ENCODE measurements at places on chromosomes 1 and 21.
A peak's percentile ranks its signal among the peaks of the same experiment; 100 is the strongest.

GRCh38 chr1:67719329-67720196 lies 34.6 kb downstream of the GADD45A start:
- DNase-seq: no peak

- no peak for DNase-seq
Measured at GRCh38 chr1:179825206-179825605, 52.4 kb downstream of the TOR1AIP2 start.

DNA sequence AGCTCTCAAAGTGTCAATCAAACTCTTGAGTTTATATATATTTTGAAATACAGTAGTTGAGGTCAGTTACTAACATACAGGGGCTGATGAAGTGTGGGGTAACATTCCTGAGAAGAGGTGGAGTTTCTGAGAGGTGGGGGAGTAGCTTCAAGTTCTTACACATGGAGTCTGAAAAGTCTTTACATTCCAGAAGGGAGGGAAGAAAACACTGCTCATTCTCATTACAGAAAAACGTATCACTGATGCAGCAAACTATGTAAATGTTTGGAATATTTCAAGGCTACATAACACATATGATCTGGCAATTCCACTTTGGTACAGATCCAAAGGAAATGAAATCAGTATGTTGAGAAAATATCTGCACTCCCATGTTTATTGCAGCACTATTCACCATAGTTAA lies 1065.8 kb upstream of the B3GALT2 start:
- no peak for DNase-seq

DNA sequence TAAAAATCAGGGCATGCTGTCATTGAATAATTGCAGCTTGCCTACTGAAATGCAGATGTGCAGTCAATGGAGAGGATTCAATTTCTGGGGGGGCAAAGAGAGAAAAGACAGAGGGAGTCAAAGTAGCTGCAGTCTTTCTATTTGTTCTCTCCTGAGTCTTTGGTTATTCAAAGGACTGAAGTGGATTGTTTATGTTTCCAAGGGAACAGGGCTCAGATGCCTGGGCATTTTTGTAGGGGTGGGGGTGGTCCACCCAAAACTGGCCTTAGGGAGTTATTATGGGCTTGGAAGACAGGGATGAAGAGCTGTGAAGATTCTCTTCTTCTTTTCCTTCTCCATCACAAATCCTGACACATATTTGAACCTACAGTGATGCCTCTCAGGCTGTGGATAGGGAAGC lies 408.8 kb upstream of the DAB1 start:
- DNase-seq: no peak

GRCh38 chr1:176896216-176896615 lies 268.3 kb downstream of the ASTN1 start:
- no peak for DNase-seq

DNA sequence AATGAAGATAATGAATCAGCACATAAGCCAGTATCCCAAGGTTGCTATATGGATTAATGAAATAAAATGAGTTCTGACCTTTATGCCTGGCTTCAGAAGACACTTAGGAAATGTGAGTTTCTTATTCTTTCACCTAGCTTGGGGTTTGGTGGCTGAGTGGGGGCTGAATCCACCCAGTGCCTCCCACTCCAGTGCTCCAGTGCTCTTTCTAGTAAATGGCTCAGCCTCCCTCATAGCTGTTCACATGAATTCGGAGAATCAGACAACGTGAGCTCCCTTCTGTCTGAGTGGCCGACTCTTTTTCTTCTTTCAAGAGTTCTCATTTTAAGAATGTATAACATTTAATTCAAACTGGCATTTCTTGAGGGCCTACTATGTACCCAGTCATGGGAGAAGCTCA lies 43.5 kb downstream of the TRABD2B start:
- DNase-seq: no peak

DNA sequence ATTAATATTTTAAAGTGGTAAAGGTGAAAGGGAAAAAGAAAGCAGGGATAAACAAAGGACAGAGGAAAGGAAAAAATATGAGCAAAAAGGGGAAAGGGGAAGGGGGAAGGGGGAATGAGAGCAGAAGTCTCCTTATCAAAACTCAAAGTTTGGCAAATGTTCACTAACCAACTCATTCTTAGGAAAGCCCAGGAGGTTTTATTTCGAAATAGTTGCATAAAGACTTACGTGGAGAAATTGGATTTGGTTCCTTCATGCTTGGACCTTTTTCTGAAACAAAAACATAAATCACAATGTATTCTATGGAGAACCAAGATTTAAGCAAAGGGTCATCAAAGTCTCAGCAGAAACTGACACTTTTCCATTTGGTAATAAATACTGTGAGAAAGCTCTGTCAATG lies 188.1 kb downstream of the TGFBR3 start:
- DNase-seq: no peak

DNA sequence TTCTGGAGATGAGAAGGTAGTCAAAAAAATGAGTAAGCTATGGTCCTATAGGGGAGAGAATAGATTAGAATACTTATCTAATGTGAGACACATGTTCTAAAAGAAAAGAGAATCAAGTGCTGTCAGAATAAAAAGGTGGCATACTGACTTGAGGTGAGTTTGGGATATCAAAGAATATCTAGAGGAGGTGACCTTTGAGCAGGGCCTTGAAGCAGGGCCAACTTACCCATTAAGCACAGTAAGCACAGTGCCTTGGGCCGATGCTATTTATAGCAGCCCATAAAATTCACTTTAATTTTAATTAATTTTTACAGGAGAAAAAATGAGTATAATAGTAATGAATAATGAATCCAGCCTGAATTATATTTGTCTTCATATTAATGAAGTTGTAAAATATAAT lies 92.2 kb downstream of the XPR1 start:
- DNase-seq: no peak

GRCh38 chr1:107407011-107407410 lies 266.2 kb downstream of the NTNG1 start:
- no peak for DNase-seq

- no peak for DNase-seq
Measured at GRCh38 chr1:21397813-21398188, 42.1 kb upstream of the NBPF3 start.

DNA sequence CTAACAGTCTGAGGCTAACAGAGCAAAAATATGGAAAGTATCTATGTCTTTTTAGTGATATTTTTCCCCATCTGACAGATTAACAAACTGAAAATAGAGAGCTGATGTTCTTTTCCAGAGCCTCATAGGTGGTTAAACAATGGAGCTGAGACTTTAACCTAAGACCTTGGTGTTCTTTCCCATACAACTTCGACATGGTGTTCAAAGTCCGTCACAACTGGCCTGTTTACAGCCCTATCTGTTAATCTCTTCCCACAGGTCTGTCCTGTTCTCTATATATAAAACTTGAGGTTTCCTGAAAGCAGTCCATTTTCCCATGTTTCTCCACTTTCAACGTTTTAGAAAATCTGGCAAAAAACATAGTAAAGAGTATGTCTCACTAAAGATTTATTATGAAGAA lies 395.7 kb downstream of the BRINP2 start:
- no peak for DNase-seq

- no peak for DNase-seq
Measured at GRCh38 chr1:164477343-164477742, 81.6 kb upstream of the PBX1 start.

GRCh38 chr21:33041981-33042380 lies 16.2 kb downstream of the OLIG2 start:
- no peak for DNase-seq

DNA sequence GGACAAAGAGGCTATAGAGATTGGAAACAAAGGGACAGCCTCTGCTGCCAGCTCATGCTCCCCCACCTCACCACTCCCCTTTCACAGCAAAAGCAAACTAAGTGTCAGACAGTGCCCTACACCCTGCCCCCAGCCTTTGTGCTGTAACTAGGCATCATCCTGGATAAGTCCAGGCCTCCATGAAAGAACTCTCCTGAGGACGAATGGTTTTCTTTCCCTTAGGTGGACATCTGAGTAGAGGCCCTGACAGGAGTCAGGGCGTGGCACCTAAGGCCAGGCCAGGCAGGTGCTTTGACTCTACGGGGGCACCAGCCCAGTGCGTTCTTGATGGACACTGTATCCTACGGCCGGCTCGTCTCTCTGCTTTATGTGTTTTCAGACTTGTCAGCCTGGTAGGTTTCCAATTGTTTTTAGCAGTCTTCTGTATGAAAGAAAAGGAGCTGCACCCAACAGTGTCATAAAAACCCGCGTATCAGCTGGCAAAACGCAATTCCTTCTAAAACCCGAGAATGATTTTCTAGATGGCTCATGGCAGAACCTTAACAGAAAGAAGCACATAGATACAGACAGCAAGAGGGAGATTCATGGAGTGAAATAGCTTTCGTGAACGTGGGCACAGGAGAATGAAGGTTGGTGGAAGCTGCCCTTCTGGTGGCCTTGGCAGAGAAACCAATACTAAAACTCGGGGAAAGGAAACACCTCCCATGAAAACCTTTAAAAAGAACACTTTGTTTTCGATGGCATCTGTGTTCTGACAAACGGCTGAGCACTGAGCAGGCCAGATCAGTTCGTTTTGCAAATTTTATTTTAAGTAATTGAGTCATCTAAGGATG lies 51.7 kb upstream of the AJAP1 start:
- DNase-seq: no peak

GRCh38 chr1:229137271-229137670 lies 133.6 kb upstream of the RAB4A start:
- no peak for DNase-seq

GRCh38 chr1:24417681-24418080 lies 2.1 kb downstream of the NIPAL3 start:
- DNase-seq: no peak

DNA sequence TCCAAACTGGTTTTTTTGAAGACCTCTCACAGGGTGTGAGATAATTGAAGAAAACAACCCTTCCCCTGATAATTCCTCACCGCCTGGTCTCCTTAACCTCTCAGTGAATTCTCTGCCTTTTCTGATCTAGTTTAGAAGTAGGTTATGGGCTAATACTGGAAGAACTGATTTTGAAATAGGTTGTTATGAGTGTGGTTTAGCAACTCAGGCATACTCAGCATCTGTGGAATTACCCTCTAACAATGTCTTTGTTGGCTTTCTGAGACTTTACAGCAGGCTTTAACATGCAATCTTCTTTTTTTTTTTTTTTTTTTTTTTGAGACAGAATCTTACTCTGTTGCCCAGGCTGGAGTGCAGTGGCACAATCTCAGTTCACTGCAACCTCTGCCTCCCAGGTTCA lies 10.3 kb upstream of the PLD5 start:
- no peak for DNase-seq

DNA sequence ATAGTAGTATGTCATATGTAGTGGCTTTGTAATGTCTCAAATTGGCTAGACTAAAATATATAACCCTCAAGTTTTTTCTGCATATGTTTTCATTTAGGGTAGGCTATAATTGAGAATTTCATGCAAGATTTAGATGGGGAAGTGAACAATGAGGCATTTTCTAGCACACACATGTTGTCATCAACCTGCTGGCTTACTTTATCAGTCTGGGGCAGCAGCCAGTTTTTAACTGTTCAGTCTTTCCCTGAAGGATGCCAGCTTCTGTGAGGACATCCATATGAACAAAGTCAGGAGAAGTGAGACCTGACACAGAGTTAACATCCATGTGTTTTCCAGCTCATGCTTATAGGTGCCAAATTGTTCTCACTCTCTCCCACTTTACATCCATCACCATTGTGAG lies 74.7 kb upstream of the OLFM3 start:
- DNase-seq: no peak

- DNase-seq: peak; percentile 97
Measured at GRCh38 chr1:9302745-9303524, 10.2 kb downstream of the SPSB1 start.

DNA sequence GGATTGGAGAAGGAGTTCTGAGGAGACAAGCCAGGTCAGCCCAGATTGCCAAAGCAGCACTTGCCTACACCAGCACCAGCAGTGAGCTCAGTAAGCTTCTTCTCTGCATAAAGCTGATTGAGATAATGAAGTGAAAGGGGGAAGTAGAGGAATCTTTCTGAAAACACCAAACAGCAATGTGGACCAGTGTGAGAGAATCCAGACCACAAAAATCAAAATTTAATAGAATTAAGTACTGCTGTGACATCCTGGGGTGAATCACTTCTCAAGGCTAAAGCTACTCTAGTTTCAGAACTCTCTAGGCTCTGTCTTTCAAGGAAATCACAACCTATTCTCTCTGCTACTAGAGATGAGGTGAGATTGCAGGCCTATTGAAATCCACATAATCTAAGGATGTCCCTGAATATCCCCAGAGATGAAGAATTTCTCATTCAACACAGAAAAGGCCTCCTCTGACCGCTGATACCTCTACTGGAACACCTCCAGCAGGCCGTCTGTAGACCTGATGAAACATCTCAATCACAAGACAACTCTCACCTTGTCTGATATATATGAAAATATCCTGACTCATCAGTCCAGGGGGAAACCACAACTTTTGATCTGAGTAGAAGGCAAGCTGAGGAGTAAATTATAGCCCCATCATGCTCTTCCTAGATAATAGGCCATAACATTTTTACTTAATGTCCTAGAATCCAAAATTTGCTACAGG lies at the start of gene FCRL4:
Gene FCRL4, minus strand, starts transcription at position 127 of the 709 bp plus-strand sequence. CDS start 141 bp downstream, outside the sequence.
- no peak for DNase-seq

GRCh38 chr1:59360729-59361128 lies 63.8 kb downstream of the FGGY start:
- DNase-seq: no peak

DNA sequence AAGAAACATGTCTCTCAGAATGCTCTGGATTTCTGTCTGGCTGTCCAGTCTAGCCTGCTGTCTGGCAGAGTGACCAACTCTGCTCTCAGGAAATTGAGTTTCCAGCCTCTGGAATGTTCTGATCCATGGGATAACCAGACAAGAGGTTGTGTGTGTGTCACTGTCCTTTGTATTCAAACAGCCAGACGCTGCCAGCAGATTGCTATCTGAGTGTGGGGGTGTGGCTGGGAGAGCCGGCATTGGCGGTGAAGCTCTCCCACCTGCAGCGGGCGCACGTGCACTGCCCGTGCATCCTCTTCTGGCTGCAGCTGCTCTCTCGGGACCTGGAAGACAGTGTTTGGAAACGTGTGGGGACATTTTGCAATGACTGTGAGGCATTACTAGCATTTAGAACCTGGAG lies 26.1 kb downstream of the PKP1 start:
- DNase-seq: peak; percentile 29
